ENCODE measurements at places on chromosomes 11 and 22.

DNA sequence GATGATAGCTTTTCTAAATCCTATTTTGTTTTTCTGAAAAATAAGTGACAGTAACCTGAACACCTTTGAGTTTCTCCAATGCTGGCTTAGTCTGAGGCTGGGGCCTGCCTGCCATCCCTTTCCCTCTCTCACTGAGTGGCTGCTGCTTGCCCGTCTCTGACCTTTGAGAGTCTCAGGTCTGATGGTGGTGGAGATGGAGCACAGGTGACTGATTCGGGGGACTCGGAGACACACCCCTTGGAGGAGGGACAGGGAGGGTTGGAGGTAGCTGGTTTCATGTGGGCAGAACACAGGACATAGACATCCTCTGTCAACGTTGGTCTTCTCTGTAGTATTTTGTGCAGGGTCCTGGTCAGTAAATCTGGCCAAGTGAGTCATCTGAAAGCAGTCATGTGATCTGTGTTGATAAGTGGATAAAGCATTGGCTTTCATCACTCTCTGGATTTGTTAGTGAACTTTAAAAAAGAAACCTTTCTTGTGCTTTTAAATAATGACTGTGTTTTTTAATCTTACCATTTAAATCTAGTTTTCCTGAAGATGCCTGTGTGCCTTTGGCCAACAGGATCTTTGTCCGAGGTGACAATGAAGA, 47.1 kb upstream of the CLDN5 start:
- no peak for DNase-seq

GRCh38 chr11:112172362-112172994, 2.8 kb upstream of the BCO2 start:
- DNase-seq, result no peak

DNA sequence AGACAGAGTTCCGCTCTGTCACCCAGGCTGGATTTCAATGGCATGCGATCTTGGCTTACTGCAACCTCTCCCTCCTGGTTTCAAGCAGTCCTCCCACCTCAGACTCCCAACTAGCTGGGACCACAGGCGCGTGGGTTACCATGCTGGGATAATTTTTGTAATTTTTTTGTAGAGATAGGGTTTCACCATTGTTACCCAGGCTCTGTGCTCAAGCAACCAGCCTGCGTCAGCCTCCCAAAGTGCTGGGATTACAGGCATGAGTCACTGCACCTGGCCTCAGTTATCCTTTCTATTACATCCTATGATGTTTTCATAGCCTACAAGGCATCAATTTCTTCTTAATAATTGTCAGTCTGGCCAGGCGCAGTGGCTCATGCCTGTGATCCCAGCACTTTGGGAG, 36.5 kb downstream of the LRRC74B start:
- DNase-seq, result no peak

- no peak for DNase-seq
Observed at GRCh38 chr11:19275496-19275895, 34.8 kb upstream of the E2F8 start.

- DNase-seq, result no peak
Observed at GRCh38 chr22:30435674-30436126, 10.1 kb downstream of the MTFP1 start.

All from NCI-H748 treated with DMSO at 0.1 percent for 48 hours (cell line).